Panc1 (cell line): ENCODE measurements at places on chromosomes 13 and 19.

GRCh38 chr19:18377026-18377425 is 8.9 kb upstream of the GDF15 start:
- DNase-seq = no peak

DNA sequence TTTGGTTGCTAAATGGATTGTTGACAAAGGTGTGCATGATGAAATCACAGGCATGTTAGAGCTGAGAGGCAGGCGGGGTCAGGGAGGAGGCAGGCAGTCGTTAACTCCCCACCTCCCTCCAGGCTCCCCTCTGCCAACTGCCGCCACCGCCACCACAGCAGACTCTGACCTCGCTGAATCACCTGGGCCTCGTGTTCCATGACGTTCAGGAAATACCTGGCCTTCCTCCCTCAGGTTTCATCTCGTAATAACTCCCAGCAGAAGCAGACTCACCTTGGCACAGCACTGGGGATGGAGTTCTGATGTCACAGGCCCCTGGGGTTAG is 198.5 kb downstream of the KATNAL1 start:
- DNase-seq = no peak

GRCh38 chr13:59635589-59635988 is 528.1 kb downstream of the DIAPH3 start:
- no peak for DNase-seq

- DNase-seq = no peak
Measured at GRCh38 chr13:97961340-97961739, 7.9 kb downstream of the IPO5 start.

GRCh38 chr13:79628463-79628862 is 147.5 kb downstream of the NDFIP2 start:
- no peak for DNase-seq

GRCh38 chr13:104318121-104318520 is 1251.9 kb upstream of the SLC10A2 start:
- no peak for DNase-seq

DNA sequence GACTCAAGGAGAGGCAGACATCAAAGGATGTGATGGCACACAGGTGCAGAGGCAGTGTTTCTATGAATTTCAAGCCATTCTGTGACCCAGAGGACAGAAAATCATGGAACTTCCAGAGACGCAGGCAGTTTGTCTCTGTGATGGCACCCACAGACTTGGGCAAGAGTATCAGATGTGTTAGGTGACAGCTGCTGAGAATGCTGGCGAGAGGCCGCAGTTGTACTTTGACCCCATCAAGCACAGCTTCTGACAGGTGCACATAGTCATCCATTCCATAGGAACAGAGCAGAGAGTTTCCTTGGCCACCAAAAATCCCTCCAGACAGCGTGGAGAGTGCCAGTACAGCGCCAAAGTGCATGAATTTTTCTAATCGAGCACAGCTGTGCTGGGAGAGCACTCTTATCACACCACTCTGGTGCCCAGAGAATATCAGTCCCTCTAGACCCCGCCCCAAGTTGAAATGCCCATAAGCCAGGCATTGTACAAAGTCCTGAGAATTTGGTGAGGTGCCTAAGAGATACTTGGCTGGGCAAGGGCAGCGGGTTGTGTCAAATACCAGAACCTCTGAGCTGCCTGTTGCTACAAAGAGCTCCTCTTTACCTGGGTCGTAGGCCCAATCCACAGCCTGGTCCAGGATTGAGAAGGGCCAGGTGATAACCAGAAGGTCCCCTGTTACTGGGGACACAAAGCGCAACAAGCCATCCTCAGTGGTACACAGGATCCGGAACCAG is 12.4 kb downstream of the WDR87 start:
- DNase-seq = no peak
